ENCODE measurements at places on chromosomes 11 and 22.

- DNase-seq = no peak
Measured at GRCh38 chr11:45168366-45169130, 22.1 kb downstream of the PRDM11 start.

DNA sequence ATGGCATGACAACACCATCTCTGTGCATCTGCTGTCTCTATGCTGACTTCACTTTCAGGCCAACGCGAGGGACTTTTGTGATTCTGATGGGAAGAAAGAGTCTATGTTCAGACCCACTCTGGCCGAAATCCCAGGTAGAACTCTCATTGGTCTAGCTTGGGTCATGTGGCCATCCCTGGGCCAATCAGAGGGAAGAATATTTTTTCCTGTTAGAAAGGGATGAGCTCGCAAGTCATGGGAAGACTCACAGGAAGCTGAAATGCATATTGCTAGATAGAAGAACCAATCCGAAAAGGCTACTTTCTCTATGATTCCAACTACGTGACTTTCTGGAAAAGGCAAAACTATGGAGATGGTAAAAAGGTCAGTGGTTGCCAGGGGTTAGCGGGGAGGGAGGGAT lies 56.0 kb upstream of the LINC01488 start:
- no peak for DNase-seq

DNA sequence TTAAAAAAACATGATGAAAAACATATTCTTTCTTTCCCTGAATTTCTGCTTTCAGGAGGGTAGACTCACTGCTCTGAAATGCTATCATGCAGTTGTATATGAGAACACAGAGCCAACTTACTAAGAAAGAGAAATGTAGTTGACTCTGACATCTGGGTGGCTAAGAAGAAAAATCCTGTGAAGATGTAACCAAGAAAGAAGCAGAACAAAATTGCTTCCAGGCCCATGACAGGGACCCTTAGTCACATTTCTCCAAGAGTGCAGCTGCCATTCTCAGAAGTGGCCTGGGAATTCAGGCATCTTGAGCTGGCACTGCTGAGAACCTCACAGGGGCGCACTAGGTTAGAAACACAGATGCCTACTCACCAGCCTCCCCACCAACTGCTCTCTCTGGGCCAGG lies 73.6 kb downstream of the RPL27A start:
- peak; percentile 42 for DNase-seq

DNA sequence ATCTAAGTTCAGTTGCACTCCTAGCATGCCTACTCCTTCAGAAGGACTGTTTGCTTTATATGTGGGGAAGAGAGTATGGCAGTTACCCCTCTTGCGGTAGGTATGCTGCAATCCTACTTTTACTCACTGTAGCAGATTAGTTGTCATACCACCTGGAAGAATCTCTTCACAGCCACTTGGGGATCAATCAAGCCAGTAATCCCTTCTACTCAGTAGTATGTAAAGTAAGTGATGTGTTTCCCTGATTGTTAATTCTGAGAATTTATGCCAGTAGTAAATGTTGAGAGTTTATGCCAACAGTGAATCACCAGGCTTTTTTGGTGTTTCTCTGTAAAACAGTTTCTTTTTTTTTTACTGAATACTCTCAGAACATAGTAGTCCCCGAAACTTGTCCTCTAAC lies 34.4 kb downstream of the PRMT3 start:
- no peak for DNase-seq

DNA sequence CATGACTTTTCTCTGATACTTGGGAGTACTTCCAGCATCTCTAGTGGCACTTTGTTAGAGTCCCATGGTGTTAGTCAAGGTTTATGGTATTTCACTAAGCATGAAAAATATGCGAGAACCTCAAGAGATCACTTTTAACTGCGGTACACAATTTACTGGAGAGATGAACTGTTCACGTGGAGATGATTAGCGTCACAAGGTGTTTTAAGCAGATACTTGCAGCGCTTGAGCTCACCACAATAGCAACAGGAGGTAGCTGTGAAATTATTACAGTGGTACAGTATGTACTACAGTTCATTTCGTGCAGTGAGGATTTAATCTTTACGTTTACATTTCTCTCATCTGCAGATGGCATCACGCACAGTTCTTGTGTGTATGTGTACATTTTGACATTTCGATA lies 4.5 kb downstream of the PARVA start:
- DNase-seq = no peak

- peak; percentile 99 for DNase-seq
Measured at GRCh38 chr11:67354075-67355022, 1.0 kb upstream of the POLD4 start.

- no peak for DNase-seq
Measured at GRCh38 chr11:106974831-106975230, 43.4 kb downstream of the GUCY1A2 start.
